DMS 273 treated with DMSO at 0.1 percent for 48 hours (cell line): ENCODE measurements at places on chromosomes 4 and X.

DNA sequence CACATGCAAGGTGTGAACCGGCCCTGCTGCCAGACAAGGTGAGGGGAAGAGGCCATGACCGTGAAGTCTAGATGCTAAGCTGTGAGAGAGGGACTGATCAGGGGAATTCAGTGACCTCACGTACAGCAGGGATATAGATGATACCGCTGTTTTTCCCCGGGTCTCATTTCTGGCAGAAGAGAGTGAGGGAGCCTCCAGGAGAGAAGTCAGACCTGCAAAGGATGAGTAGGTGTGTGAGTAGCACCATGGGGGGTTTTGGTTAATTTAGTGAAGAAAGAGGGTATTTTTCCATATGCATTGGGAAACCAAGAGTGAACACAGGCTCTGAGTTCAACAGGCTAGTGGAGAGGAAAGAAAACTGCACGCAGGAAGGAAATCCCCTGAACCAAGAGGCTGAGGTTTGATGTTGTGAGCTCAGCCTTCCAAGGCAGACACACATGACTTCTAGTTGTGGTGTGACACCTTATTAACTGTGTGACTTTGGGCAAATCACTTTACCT lies 127.6 kb upstream of the GATB start:
- DNase-seq, result no peak

DNA sequence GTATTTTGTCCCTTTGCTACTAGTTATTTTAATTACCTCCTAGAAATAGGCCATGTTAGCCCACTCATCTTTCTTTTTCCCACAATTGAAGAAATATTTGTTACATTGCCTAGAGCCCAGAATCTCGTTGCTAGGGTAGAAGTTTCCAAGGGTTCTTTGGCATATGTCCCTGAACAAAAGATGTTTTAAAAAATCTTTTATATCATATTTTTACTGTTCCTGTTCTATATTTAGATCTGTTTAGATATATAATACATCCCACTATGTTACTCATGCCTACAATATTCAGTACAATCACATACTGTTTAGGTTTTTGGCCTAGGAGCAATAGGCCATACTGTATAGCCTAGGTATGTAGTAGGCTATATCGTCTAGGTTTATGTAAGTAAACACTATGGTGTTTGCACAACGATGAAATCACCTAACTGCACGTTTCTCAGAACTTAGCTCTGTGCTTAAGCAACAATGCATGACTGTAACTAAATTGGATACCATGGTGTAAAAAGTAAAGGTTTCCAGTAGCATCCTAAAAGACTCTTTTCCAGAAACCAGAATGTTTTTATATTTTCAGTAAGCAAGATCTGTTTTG lies 236.0 kb upstream of the SLIT2 start:
- DNase-seq, result no peak

DNA sequence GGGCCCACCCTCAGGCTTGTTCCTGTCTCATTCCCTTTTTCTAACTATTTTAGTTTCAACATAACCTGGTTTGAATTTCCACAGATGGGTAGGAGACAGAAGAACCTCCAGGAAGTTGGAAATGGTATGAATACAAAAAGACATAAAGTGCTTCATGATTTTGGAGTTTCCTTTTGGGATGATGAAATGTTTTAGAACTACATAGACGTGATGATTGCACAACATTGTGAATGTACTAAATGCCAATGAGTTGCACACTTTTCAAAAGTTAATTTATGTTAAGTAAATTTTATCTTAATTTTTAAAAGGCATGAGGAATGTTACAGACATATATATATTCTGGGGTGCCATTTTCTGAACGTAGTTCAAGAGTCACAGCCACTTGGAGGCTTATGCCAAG lies 41.1 kb upstream of the IBSP start:
- DNase-seq, result no peak

DNA sequence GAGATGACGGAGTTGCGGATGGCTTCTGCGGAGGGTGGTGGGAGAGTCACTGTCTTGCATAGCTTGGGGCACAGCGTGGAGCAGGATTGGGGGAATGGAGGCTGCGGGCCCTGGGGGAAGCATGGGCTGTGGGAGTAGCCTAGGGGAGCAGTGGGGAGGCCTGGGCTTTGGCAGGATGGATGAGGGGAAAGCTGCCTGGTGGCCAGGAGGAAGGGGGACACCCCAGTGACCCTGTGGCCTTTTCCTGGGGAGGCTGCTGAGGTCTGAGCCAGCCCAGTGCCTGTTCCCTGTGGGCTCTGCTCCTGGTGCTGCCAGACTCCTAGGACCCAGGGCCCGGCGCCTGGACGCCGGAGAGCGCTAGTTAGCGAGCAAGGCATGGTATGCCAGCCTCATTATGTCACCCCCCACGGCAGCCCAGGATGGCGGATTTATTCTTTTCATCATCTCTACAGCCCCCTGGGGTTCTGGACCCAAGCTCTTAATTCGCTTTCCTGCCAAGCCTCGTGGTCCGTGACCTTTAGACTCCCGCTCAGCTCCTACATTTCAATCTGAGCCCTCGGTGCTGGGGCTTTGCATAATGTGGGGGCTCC lies 39.8 kb downstream of the SORCS2 start:
- no peak for DNase-seq

DNA sequence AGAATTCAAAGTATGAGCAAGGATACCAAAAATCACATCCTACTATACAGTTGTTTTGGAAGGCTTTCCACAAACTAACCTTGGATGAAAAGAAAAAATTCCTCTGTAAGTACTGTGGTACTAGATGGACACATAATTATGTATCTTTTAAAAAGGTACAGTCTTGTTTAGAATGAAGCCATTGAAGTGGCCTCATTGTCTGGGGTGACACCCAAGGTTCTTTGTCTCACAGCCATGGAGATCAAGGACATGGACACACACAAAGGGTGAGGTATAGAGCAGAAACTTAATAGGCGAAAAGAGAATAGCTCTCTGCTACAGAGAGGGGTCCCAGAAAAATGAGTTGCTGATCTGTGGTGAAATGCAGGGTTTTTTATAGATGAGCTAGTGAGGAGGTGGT lies 16.8 kb upstream of the HERC5 start:
- DNase-seq, result no peak

DNA sequence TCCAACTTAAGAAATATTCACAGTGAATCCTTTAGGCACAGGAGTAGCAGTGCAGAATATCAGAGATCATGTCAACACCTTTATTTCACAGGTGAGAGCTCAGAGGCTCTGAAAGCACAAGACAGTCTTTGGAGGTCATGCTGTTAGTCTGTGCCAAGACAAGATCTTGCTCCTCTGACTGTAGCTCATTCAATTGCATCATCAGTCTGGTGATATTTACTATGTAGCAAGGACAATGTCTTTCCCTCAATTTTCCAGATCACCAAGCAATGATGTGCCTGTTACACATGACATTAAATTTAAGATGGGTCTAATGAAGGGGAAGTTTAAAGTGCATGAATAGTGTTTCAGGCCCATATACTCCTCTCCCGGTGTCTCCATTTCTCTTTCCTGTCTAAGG lies 277.5 kb downstream of the IL15 start:
- no peak for DNase-seq

DNA sequence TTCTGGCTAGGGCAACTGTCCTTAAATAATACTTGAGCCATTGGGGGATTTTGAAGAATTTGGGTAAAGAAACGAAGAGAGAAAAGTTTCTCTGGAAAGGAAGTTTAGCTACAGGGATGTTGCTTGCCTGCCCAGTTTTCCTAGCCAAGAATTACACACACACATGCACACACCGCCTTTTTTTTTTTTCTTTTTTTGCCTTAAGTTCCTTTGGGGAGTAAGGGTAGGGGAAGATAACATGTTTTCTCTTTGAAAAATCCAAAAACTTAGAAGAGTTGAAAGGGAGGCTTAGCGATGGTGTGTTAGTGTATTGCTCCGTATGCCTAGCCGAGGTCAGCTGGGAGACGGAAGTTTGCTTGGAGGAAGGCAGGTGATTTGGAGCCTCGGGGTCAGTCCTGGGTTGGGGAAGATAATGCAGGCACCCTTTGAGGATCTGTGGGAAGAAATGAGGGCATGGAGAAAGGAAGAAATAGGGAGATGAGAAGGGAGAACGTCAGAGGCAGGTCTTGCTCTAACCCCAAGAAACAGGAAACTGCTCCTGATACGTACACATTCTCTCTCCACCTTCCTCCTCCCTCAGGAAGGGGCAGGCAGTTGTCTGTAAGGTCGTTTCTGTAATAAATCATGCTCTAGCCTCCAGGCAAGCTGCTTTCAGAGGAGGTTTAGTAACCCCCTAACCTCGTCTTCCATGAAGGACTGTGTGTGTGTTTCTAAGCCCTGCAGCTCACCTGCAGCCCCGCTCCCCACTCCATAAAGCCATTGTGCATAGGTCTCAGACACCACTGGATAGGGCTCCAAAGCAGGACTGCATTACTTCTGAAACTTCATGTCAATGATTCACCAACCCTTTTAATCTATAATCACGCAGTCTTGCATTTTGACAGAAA lies 10.5 kb downstream of the KLF3 start:
- no peak for DNase-seq

DNA sequence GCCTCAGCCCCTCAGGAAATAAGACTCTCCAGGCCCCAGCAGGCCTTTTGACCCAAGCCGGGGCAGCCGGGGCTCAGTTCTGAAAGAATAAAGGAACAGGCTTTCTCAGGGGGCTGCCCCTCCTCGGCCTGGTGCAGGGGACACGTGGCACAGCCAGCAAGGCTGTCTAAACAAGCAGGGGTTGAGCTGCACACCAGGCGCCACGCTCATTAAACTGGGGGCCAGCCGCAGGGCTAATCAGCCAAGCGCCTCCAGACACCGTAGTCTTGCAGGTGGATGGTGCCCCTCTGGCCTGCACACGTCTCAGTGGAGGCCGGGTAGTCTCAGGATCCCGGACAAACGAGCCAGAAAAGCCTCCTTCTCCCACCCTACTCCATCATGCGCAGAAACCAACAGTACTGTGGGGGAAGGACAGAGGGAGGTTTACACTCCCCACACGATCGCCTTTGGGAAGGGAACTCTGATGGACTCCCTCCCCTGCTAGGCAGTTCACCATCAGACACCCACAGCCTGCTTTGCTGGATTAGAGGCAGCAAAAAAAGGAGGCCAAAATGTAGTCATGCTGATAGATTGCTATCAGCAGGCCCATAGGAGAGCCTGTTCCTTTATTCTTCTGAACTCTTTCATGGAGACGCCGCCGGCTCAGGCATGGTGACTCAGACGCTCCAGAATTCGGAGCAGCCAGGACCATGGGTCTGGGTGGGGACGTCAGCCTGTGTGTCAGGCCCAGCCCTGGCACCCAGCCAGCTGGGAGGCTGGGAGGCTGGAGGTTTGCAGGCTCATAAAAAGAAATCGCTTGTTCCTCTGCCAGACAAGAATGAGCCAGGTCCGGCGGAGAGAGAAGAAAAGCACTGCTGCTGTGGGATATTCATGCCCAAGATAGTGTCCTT lies 342.4 kb downstream of the BCOR start:
- DNase-seq, result no peak

- DNase-seq, result no peak
Observed at GRCh38 chr4:122285285-122285684, 93.5 kb upstream of the ADAD1 start.

DNA sequence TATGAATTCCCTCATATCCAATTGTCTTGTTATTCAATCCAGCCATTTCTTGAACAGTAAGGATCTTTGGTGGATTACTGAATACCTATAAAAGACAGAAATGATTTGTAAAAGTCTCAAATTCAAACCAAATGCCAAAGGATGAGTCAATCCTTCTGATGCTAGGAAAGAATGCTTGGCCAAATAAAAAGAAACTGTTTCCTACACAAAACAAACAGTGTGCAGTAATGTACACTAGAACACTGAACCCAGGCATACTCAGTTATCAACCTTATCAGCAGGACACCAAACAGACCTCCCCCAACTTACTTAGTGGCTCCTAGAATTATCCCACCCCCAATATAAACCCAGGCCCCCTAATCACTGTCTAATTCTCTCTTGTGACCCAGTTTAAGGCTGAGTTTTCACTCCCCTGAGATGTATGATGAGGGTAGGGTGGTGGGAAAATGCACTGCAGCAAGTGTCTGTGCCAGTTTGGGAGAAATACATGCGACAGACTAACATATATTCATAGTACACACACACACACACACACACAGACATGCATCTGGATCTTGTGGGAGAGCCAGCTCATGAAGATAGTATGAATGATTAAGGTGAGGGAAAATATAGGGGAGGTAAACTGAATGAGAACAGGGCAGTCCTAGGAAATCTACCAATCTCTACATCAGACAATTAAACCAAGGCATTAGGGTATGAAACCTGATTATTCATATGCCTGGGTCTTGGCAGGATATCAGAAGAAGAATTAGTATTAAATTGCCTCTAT lies 35.0 kb downstream of the CLDN2 start:
- DNase-seq, result no peak

- DNase-seq, result no peak
Observed at GRCh38 chr4:150679765-150680343, 97.9 kb downstream of the MAB21L2 start.

- DNase-seq, result no peak
Observed at GRCh38 chrX:82692991-82693390, 815.1 kb upstream of the POU3F4 start.

GRCh38 chr4:146916479-146917076 lies 29.1 kb downstream of the TTC29 start:
- DNase-seq, result no peak

DNA sequence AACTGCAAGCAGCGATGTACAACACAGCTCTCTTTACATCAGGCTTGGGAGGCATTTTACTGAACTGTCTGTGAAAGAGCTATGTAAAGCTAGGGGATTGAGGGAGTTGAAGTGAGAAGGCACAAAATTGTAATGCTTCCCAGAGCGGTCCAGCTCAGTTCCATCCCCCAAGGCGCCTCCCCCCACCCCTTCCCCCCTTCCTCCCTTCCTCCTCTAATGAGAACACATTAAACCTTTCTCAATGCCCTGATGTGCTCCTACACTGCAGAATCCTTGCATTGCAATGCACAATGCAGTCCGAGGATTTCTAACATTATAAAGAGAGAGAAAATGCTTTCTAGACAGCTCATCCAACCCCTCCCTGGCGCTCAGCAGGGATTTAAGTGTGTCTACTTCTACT lies 73.9 kb downstream of the CXXC4 start:
- no peak for DNase-seq

DNA sequence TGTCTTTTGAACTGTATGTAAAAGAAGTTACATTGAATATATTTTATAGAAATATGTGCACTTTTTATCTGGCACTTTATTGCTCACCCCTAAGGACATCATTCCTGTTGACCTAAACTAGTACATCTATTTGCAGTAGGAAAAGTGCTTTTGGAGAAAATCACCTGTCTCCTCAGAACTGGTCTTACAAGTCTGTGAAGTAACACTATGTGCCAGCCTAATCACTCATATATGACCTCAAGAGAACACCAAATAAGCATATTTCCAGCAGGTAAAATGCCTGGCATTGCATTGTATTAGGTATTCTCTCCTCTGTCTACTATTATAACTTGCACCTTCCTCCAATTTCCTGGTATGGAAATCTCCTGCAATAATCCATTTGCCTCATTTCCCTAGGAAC lies 4.0 kb upstream of the GASK1B start:
- DNase-seq, result no peak

DNA sequence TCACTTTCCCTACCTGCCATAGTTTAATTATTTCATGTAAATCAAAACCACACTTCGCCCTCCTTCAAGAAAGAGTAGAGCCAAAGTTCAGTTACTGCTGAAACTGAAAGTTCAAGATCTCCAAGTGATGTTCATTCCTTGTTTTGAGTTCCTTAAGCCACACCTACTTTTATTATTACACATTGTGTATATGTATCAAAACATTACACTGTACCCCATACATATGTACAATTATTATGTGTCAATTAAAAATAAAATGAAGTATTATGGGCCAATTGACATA lies 892.3 kb upstream of the NDST4 start:
- no peak for DNase-seq
